ENCODE measurements at places on chromosomes 13 and 19.
A peak's percentile ranks its signal among the peaks of the same experiment; 100 is the strongest.

- DNase-seq: no peak
These were observed 46.3 kb downstream of the DACH1 start for GRCh38 chr13:71820699-71821098.

DNA sequence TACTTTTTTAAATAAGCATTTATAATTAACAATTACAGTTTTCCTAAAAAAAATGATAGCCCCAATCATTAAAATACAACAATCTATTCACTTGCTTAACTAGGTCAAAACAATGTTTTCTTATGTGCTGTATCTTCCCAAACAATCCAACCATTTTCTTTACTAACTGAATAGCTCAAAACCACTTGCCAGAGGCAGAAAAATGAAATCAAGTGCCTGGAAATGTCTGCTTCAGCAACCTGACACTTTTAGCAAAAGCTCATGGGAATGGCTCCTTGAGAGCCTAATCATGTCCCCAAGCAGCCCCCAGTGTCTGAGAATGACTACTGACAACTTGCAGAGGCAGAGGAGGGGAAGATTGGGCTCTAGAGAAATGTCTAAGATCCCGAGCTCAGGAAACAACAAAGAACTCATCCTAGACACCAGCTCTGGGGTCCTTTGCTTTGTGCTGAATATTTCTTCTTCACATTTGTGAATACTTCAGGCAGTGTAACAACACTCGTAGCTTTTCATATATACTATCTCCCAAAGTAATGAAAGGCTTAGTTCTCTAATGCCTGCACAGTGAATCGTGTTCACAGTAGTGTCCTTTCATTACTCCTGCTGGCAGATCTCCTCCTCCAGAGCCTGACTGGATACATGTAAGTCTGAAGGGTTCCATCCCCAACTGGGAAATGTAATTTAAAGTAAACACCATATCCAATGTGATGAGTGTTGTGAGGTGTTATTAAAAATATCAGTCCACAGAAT, 280.0 kb downstream of the LHFPL6 start:
- no peak for DNase-seq

- no peak for DNase-seq
These were observed 18.0 kb upstream of the C1QTNF9B start for GRCh38 chr13:23915308-23915707.

- no peak for DNase-seq
These were observed 435.6 kb upstream of the SLITRK5 start for GRCh38 chr13:87235621-87236020.

DNA sequence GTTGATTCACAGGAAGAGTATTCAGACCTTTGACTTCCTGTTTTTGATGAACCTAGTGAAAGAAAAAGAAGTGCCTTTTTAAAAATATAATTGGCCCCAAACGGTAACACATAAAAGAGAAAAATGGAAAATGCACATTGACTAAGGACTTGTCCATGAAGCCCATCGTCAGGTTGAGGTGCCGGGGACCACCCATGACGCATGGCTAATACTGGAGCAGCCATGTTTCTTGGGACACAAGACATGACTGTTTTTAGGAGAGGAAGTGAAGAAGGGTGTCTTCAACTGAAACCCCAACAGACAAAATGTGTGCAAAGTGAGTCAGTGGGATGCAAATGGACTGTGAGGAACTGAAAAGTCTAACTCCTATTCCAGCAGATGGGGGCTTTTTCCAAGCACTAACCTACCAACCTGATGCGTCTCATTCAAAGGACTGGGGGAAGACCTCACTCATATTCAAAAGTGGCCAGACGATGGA, 459.4 kb downstream of the FOXO1 start:
- no peak for DNase-seq

GRCh38 chr19:5484398-5485285, 29.4 kb downstream of the ZNRF4 start:
- DNase-seq: no peak

DNA sequence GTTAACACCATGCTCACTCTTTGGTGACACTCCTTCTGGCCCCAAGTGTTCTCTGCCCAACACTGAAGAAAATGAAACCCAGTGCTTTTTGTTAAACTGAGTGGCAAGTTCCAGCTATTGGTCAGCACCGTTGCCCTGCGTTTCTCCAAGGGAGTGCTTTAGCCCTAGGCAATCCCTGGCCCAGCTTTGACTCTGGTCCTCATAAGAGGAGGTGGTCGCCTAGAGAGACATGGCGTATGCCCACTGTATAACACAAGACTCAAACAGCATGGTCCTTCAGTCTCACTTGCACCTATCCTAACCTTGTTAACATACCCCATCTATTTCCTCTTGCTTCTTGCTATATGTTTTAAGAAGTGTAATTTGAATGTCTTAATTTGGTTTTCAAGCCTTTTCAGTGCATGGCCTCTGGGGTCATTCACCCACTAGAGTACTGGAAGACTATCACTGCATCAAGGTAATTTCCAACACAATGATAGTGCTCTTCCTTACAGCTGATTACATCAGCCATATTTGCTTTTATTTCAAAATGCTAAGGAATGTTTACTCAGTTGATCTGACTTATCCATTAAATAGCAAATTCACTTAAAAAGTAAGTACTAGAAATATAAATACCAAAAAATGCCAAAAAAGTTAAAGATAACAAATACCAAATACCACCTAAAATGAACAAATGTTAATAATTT, 190.5 kb upstream of the SOX21 start:
- no peak for DNase-seq

DNA sequence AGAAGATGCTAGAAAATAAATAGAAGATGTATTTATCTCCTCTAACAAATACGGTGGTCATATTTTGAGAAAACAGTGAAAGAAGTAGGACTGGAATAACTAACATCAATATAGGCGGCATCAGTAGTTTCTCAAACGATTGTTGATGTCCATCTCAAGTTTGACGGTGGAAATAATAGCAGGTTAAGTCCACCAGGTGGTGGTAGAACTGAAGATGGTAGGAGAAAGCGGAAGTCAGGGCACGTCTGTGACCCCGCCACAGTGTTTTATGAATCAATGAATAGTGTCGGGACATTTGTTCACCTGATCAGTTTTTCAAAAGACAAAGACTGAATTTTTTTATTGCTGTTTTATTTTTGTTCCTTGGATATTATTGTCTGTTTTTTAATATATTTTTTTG, 706.4 kb upstream of the SLC10A2 start:
- DNase-seq: no peak

DNA sequence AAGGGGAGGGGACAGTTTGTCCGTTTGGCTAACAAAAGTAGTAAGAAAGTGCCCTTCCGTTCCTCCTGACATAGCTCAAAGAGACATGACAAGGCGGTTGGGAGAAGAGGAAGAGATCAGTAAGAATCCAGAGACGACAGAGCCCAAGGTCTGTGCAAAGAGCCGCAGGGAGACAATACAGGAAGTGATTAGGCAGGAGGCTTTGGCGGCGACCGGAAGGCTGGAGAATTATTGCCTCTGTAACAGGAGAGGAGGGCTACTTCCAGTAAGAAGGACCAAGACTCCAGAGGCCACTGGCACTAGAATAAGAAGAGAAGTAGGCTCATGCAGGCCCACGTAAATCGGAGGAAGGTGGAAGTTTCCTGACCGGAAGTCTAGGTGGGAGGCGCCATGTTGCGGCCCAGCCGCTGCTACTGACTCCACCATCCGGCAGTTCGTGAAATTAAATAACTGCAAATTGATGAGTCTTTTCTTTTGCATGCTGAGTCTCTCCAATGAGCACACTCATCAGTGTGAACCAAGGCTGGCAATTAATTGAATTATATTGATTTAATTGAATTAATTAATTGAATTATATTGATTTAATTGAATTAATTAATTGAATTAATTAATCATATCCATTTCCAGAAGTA, 9.9 kb downstream of the RFX2 start:
- no peak for DNase-seq

DNA sequence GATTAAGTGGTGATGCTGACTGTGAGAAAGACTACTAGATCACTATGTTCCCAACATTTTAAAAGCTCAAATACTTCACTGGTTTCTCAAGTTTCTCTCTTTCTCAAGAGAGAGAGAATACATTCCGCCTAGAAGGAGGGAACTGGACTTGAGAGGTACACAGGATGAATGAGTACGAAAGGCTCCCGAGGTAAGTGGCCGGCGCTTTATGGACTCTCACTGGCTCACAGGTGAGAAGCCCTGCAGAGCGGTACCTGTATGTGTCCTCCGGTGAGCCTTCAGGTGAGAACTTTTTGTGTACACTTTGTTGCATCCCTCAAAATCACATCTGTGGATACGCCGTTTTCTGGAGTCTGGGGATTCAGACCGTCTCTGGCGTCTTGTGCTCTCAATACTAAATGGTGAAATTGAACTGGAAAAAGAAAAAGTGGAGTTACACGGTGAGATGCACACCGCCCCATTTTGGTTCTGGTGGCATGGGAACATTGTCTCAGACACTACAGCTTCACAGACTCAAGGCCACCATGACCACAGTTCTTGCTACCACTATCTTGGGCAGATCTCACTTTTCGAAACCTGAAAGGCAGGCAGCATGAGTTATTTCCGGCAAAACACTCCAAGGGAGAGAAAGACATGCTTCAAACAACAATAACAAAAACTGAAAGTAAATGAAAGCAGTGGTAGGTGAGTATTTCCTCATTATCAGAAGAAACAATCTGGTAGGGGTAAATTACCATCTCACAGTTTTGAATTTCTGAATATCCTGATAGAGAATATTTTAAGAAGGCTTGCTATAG, 418.9 kb downstream of the KLF12 start:
- peak; percentile 47 for DNase-seq

DNA sequence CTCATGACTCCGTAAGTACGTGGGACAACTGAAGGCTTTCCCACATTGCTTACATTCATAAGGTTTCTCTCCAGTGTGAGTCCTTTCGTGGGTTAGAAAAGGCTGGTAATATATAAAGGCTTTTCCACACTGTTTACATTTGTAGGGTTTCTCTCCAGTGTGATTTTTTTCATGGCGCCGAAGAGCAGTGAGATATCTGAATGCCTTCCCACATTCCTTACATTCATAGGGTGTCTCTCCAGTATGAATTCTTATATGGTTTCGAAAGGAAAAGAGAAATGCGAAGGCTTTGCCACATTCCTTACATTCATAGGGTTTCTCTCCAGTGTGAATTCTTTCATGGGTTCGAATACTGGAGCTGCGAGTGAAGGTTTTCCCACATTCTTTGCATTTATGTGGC, 29.5 kb downstream of the ZNF490 start:
- no peak for DNase-seq

DNA sequence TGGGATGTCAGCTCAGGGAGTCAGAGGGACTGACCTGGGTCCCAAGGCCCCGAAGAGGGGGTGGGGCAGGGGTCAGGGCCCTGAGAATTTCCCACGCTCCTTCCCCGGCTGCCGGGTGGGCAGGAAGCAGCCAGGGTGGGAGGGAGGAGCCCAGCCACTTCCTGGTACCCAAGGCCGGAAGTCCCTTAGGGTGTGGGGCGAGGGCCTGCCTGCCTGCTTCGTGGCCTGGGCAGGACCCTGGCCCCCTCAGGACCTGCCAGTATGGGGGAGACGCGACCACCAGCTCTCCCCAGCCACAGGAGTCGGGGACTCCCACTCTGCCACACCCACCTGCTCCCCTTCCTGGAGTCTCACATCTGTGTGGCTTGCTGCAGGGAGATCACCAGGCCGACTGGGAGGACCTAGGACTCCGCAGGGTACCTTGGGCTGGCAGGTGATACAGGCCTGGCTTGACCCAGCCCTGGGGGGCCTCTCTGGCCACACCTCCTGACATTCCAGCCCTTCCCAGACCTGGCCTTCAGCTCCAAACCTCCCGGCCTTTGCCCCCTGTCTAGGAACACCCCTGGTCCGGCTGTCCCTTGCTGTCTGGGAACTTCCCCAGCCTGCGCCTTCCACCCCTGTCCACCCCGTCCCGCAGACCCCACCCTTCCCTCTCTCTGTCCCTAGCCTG, 9.8 kb upstream of the CIRBP start:
- peak; percentile 69 for DNase-seq

DNA sequence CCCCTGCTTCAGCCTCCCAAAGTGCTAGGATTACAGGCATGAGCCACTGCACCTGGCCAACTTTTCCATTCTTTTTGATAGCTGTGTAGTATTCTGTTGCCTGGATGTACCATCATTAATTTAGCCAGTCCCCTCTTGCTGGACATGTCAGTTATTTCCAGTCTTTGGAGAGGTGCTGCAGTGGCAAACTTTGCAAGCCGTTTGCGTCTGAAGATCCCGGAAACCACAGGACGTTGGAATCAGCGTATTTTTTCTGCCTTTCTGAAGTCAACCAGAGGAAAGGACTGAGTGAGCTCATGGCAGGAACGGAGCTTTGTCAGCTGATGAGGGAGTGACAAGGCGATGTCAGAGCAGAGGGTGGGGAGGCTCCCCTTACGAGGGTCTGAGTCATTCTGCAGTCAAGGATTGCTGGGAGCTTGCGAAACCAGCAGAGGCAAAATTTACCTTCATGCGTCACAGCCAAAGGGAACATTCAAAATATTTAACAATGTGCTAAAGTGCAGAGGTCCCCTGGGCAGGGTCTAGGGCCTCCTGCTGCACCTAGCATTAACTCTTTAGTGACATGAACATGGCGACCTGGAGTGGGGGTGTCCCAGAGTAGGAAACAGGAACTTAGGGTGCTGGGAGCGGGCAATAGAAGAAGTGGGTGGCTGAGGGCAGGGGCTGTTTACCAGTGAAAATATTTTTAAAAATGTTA, 5.6 kb downstream of the C5AR1 start:
- no peak for DNase-seq

GRCh38 chr13:21344662-21345176, 114.4 kb downstream of the ZDHHC20 start:
- peak; percentile 44 for DNase-seq

DNA sequence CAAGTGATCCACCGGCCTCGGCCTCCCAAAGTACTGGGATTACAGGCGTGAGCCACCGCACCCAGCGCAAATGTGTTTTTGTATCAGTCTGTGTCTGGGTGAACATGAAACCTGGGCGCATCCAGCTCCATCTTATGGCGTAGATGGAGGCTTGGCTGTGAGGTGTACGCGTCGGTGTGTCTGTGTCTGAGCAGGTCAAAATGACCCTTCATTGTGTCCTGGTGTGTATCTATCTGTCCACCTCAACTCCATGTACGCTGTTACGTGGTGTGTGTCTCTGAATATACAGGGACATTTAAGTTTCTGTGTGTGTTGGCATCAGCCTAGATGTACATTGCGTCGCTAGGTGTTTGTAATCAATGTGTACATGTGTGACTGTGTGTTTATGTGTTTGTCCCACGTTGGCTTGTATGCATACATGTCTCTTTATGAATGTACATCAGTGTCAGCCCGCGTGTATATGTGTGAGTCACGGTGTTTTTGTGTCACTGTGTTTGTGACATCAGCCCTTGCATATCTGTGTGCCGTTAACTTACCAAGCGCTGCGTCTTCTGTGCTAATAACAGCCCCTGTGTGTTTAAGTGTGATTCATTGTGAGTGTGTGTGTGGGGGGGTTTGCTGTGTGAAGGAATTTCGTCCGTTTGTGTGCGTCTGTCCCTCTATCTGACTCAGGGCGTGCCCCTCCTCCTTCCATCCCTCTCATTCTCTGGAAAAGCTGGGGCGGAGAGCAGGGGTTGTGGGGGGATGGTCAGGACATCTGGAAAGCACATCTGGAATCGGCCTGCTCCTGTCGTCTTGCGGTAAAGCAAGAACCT, 6.4 kb downstream of the AXL start:
- DNase-seq: no peak

DNA sequence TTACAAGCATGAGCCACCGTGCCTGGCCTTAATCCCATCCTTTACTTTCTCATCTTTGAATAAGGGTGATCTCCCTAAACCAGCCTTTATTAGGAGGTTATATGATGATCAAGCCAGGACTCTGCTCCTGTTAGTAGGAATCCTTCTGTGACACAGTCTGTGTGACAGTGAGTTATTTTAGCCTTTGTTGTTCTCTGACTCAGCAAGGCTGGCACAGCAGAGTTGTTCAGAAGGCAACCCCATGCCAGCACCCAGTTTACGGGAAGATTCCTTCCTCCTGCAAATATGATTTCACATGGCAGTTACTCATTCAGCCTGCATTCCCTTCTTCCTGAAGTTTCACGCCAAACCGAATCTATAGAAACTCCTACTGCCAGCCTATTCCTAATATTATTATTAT, 10.5 kb upstream of the MIER2 start:
- no peak for DNase-seq

Measured in naive thymus-derived CD8-positive, alpha-beta T cell (primary cell).